ENCODE measurements at places on chromosomes 3 and 15.

GRCh38 chr3:58581328-58582091 lies 4.3 kb upstream of the FAM107A start:
- DNase-seq, result peak; percentile 69

DNA sequence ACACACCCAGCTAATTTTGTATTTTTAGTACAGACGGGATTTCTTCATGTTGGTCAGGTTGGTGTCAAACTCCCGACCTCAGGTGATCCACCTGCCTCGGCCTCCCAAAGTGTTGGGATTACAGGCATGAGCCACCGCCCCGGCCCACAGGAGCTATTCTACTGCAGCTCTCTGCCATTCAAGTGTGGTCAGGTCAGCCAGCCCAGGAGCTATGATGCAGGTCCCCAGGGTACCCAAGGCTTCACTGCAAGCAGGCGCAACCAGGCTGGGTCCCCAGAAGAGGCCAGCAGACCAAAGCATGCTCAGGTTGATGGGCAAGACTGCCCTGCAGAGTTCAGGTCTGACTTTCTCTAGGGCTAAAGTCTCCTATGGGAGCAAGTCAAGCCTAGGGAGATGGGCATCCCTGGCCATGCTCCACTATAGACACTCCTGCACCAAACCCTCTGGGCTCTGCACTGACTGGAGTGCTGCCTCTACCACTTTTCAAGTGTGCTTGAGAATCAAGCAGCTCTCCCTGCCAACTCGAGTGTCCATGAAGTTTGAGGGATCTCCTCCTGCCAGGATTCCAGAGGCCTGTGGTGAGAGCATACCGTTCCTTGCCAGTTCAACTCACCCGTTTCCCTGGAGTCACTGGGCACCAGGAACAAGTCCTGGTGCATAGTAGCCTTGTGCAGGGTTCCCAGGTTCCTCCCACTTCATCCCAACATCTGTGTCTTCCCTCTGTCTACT lies 30.9 kb downstream of the MYO9A start:
- DNase-seq, result peak; percentile 88

- no peak for DNase-seq
Measured at GRCh38 chr3:36823806-36824205, 59.5 kb upstream of the DCLK3 start.

DNA sequence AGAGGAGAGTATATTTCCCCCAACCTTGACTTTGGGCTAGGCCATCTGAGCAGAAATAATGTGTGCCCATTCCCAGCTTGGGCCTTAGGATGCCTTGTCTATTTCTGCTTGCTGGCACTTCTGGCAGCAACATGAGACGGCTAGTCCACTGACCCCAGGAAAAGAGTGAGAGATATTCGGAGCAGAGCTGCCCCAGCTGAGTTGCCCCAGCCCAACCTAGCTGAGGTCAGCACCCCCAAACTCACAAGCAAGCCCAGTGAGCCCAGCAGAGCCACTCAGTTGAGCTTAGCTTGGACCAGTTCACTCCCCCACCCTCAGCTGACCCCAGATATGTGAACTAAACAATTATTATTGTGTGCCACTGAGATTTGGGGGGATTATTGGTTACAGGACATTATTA lies 20.2 kb downstream of the ITGA11 start:
- no peak for DNase-seq

DNA sequence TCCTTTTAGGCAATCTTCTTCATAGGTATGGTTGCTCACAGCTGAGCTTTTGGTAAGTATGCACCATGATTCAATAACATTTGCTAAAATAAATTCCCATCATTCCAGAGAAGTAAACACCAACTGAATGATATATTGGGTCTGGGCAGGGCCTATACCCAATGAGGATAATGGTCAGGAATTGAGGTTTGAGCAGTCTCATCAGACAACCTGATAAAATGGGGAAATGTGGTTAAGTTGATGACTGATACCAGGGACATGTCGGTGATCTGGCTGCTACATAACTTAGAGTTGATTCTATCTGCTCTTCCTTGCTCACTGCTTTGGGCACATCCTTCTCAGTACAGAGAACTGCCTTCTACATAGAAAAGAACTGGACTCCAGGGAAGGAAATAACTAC lies 92.9 kb downstream of the GPR156 start:
- no peak for DNase-seq

DNA sequence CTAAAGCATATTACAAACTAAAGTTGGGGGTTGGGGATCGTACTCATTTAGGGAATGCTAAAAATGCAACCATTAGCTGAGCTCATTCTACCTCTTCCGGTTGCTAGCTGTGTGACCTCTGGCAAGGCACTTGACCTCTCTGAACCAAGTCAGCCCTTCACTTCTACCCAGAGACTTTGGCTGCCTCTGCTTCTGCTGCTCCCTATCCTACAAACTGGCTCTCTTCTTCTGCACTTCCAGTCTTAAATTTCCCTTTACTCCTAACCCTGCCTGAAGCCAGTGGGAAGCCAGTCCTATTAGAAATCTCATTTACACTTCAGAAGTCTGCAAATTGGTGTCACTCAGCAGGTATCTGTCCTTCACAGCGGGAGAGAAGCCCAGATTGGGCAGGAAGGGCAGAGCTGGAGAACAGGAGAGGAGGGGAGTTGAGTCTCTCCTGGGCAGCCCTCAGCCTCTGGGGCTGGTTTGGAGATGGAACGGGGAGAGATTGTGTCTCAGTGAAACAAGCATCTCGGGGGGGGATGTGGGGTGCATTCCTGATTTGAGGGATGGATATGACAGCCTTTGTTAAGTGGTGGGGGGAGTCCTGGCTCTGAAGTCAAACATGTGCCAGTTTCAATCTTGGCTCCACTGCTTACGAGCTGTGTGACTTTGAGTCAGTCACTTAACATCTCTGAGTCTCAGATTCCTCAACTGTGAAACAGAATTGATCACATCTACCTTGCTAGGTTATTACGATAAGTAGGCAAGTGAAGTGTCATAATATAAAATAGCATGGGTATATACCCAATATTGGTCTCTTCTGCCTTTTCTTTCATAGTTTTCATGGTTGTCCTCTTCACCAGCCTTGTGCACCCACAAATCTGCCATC lies 7.8 kb upstream of the AEN start:
- no peak for DNase-seq

DNA sequence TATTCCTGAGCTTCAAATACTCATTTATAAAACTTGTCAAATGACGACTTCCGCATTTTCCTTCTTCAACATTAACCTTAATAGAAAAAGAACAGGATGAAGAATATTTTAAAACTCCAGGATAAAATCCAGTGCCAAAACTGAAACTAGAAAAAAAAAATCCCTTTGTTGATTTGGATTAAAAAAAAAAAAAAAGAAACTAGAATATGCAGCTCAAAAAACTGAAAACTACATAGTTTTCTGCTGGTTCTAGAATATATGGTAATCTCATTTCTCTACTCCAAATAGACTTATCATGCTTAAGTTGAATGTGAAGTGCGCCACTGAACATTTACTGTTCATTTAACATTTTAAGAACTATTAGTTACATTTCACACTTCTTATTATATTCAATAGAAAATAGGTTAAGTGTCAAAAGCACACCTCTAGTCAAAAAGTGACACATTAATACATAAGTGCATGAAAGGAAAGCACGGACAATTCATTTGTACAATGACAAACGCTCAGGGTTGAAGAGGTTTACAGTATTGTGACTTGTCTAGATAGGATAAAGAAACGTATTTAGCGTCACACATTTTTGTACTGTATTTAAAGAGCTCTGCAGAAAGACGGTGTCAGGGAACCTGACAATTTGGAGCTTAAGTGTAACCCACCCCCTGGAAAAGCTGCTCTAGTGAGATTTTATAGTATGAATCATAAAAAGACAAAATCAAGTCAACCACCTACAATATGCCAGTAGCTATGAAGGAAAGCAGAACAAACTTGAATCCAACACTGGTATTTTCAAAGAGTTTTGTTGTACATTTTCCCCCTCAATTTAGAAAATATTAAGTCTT lies 5.8 kb downstream of the TRA2B start:
- DNase-seq, result no peak

DNA sequence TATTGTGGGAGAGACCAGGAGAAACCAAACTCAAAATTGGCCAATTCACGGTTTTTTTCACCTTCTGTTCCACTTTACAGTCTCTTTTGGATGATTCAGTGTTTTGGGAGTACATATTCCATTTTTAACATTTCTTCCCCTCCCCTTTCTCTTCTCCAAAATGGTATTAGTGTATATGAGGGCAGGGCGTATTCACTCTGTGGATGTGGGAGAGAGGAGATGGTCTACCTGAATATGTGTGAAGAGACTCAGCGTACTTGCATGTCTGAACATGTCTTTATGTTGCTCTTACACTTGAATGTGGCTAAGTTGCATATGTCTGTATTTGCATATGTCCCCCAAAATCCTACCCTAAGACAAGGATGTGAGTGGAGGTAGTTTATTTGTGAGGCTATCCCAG lies 291.0 kb upstream of the PPP2R3A start:
- no peak for DNase-seq

DNA sequence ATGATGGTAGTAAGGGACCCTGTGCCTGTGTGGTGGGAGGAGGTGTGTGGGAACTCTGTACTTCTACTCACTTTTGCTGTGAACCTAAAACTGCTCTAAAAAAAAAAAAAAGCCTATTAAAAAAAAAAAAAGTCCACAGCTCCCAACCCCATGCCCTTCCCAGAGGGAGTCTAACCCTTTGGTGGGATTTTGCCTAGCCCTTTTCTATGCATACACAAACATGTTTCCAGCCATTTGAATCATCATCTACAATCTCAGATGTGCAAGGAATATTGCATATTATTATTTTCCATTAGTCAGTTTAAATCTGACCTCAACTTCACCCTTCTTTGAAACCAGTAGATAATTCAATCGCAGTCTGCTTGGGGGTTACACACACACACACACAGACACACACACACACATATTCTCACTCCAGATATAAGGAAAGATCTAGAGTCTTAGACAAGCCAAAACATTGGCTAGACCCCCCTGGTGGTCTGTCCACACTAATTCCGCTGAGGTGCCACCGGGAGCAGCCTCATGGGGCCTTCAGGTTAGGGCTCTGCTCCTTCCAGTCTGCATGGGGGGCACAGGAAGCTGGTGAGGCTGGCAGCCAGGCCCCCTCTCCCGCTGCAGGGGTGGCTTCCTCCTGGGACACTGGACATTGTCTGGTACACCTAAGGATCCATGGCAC lies 75.5 kb upstream of the NR2E3 start:
- no peak for DNase-seq

DNA sequence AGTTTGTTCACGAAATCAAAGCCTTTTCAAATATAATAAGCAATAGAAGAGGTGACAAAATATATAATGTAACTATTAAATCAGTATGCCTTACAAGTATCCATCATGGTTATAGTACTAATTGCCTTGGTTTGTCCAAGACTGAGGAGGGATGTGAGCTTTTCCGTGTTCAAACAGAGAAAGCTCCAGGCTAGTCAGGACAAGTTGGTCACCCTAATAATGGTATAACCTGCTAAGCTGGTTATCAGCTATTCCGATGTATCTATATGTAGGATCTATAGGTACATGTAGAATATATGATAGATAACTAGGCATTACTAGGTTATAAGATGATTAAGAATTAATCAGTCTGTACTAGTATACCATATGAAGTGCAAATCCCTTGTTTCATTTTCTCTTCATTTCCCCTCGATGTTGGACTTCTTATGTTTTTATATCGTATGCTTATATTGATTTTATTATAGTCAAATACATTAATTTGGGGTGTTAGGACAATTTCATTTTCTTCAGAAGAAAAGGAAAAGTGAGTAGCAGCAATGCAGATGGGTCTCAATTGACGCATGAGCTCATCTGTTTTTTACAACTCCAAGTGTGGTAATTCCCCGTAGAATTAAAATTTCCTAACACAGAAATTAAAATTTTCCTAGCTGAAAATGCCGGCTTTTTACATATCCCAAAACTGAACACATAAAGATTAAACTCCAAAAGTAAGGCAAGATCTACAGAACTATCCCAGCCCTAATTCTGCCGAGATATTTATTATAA lies 419.1 kb downstream of the TIGIT start:
- no peak for DNase-seq

GRCh38 chr3:178671791-178672190 lies 135.6 kb downstream of the KCNMB2 start:
- peak; percentile 34 for DNase-seq

DNA sequence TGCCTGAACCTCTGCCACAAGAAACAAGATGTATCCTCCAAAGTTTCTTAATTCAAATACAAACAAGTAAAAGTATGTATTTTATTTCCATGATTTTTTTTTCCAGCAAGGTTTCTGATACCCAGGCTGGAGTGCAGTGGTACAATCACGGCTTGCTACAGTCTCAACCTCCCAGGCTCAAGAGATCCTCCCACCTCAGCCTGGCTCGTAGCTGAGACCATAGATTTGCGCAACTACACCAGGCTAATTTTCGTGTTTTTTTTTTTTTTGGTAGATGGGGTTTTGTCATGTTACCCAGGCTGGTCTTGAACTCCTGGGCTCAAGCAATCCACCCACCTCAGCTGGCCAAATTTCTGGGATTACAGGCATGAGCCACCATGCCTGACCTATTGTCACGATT lies 12.2 kb upstream of the VEPH1 start:
- DNase-seq, result no peak

GRCh38 chr3:33834096-33834453 lies 35.6 kb downstream of the PDCD6IP start:
- no peak for DNase-seq
